Stimulated activated CD8-positive, alpha-beta memory T cell treated with anti-CD3 and anti-CD28 coated beads, Interleukin-4, amount 100 ng/mL, for 4 hours (primary cell): ENCODE measurements at places on chromosomes 7 and 10.

DNA sequence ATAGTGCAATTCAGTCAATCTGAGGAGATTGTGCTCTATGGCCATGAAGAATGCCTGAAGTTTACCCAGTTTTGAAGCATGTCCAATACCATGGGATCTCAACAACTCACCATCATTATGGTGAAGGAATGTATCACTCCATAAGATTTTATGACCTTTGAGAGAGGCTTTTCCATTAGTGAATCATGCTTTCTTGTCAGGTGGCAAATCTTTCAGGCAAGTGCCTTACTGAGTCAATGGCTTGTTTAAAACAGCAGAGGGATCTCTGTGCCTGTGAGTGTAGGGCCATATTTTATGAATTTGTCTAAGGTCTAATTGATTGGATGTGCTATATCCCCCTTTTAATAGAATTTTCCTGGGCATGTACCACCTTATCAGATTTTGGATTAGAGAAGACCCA lies 131.5 kb downstream of the CCDC7 start:
- no peak for DNase-seq

GRCh38 chr10:87721781-87722180 lies 62.1 kb downstream of the PAPSS2 start:
- DNase-seq: no peak

DNA sequence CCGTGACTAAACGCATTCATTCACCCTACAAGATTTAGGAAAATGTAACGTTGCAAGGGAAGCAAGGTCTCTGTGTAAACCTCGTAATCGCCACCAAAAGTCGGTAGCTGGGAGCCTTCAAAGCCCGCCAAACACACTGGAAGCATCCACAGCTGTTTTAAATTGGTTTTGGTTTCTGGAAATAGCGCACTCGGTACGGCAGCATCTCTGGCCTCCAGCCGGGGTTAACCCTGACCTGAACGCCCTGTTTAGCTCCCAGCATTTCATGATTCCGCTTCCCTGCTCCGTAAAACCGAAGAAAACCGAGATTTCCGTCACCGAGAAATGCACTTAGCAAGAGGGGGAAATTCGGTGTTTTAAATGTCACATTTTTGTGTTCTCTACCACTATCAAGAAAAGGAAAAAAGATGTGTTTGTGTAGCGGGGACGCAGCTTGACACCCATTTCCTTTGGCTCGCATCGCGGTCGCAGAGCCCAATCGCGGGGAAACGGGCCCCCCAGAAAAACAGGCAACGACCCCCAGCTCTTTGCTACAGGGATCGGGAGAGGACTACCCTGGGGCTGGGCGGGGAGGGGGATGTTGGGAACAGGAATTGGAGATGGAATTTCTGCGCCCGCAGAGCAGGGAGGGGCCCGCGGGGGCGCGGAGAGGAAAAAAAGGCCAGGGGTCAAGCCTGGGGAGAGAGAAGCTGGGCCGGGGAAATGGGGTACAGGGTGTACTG lies 646 bp downstream of the SGCE start:
- DNase-seq: no peak

DNA sequence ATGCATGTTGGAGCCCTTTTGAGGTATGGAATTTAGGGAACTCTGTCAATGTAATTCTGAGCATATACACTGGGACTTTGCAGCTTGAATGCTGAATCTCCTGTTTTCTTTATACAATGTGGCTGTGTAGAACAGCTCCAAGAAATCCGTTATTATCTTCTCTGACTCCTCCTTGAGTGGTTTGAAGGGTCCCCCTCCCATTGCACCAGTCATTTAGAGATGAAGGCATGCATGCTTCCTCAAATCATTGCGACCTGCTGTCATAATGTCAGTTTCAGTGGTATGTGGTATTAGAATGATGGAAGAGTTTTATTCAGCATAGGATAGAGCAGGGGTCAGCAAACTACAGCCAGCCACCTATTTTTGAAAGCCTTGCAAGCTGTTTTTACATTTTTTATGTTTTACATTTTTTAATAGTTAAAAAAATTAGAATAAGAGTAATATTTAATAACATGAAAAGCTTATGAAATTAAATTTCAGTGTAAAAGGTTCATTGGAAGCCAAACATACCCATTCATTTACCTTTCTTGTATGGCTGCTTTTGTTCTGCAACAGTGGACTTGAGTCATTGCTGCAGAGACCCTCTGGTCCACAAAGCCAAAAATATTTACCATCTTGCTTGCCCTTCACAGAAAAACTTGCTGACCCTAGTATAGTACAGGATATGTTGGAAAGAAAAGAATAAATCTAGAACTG lies 8.1 kb downstream of the STK17A start:
- no peak for DNase-seq

- no peak for DNase-seq
These were observed 160.2 kb downstream of the ARHGAP12 start for GRCh38 chr10:31768467-31768866.

DNA sequence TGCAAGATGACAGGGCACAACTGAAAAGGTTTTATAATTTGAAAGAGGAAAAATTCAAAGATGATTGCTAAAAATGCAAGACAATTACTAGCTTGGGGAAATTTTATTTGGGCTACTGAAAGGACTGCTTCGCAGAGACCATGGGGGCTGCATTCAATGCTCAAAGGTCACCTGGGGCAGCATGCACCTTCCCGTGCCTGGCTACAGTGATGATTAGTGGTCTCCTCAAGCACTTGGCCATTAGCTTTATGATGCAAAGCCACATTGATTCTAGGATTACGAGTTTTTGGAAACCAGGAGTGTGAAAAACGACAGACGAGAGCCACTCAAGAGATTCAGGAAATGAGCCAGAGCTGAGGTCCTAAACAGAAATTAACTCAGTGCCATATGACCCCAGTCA lies 764.6 kb downstream of the PHTF2 start:
- no peak for DNase-seq

DNA sequence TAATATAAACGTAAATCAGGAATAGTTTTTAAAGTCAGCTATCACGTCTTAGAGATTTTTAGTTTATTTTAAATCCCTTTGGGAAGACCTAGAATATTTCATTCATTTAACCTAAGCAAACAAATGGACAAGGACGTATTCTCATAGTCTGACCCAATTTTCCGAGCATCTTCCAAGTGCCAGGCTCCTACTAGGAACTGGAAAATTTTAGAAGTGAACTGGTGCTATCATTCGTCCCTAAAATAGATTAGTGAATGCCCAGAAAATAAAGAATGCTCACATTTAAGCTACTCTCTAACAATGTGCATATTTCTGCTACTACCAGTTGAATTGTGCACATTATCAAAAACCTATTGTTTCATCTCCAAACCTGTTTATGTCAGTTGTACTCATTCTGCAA lies 120.1 kb downstream of the ZFAND4 start:
- DNase-seq: no peak

GRCh38 chr10:33337326-33337957 lies 3.0 kb upstream of the NRP1 start:
- DNase-seq: no peak
